Jurkat, Clone E6-1 (cell line): ENCODE measurements at places on chromosomes 4 and X.

GRCh38 chr4:48985976-48986653 is at the start of gene CWH43:
CWH43 (plus strand) TSS chr4:48986275; CDS start chr4:48986430, 155 bp downstream.
- no peak for DNase-seq

DNA sequence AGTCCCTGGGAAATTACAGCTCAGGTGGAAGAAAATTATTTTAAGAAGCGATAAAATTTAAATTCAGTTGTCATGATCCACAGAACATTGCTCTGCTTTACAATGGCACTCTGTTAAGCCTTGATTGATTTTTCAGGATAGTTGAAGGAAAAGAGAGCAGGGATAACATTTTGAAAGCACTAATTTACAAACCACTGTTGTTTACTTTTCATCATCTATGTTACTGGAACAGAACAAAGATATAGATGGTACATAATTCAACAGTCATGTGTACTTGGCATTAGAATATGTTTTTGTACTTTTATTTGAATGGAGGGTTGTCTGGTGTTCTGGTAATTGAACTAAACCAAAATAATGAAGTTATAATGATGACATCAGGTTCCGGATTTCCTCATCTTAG is 2.6 kb upstream of the ODAM start:
- no peak for DNase-seq

GRCh38 chrX:71992711-71993110 is 82.1 kb downstream of the NHSL2 start:
- DNase-seq, result peak; percentile 75

- DNase-seq, result no peak
These were observed 125.3 kb upstream of the MAOA start for GRCh38 chrX:43530837-43531236.

GRCh38 chr4:158821228-158821971 is 52.6 kb downstream of the FNIP2 start:
- no peak for DNase-seq

DNA sequence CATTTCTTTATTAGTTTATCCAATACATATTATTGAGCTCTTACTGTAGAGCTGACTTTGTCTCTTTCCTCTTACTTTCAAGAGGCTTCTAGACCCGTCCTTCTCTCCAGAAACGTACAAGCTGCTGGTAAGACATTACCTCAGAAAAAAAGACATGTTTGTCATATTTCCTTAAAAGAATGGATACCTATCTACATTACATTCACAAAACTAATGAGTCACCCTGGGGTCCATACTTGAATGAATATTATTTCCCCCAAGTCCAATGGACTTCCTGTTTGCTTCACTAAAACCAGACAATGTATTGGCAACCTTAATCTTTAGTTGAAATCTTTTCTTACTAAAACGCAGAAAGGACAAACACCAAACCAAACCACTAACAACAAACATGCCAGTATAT is 176.5 kb upstream of the CLNK start:
- DNase-seq, result no peak

GRCh38 chr4:113078066-113078465 is 28.6 kb downstream of the ANK2 start:
- no peak for DNase-seq

GRCh38 chrX:40085102-40085551 is 12.6 kb downstream of the BCOR start:
- DNase-seq, result no peak
